ENCODE measurements at places on chromosomes 6 and 20.

DNA sequence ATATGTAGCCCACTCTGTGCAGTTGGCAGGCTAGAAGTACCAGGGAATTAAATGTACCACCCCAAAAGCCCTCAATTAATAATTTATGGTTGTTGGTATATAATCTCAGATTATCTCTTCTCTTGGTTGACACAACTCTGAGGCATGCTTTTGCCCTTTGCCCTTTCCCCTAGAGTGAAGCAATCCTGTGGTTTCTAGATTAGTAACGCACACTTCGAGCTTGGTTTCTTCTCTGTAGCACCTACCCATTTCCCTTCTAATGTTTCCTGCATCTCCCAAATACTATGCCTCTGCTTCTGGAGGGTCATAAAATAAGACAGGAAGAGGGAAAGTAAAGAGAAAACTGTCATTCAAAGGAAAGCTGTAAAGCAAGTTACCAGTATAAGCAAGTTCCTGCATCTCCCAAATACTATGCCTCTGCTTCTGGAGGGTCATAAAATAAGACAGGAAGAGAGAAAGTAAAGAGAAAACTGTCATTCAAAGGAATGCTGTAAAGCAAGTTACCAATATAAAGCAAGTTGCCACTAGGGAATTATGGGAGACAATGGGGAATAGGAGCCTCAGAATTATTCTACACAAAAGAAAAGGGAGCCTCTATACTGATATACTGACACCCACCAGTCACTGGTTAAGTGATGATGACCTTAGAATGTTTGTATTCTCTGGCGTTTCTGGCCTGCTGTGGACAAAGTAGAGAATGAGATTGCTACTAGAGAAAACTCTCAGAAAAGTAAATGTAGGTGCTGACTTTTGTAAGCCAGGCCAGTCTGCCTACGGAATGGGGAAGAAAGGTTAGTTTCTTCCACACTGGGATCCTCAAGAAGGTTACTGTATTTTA is 862.6 kb upstream of the MAN1A1 start:
- DNase-seq, result no peak

GRCh38 chr6:63635588-63636517 is at the start of gene PHF3:
Gene PHF3 (plus strand): TSS chr6:63635802. CDS start chr6:63646552, 10,750 bp downstream.
- DNase-seq, result peak; percentile 24

GRCh38 chr20:59940956-59941294 is 736 bp downstream of the FAM217B start:
- no peak for DNase-seq

DNA sequence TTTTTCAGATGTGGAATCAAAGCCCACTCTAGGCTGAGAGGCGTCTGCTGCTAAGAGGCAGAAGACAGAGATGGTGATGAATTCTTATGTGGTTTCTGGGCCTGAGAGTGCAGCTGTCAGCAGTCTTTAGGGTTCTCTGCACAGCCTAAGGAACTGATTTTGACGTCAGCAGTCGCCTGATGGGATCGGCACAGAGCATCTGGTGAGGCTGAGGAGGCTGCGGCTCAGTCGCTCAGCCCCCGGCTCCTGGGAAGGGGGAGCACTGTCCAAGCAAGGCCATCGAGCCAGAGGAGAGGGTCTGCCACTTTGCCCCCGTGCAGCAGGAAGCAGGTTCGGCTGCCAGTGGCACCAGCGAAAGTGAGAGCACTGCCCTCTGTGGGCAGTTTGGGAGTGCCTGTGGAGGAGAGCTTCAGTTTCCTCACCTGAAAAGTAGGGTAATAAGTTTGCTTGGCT is 92.5 kb downstream of the TCP11 start:
- no peak for DNase-seq

DNA sequence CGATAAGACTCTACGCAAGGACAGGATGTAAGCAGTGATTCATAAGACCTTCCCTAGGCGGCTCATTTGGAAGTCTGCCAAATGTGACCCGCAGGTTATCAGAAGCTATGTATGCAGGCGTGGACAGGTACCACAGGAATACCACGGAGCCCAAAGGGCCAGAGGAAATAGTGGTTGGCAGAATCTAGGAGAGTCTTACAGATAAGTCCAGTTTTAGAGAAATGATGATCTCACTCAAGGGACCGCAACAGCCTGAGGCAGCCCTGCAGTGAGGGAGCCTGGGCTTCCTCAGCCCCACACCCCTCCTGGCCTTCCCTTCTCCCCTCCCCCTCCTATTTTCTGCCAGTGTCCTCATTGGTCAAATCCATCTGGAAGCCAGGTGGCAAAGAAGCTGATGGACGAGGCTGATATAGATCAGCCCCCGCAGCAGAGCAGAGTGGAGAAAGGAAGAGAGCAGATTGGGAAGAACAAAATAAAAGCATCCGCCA is 110.6 kb downstream of the FNDC1 start:
- no peak for DNase-seq

DNA sequence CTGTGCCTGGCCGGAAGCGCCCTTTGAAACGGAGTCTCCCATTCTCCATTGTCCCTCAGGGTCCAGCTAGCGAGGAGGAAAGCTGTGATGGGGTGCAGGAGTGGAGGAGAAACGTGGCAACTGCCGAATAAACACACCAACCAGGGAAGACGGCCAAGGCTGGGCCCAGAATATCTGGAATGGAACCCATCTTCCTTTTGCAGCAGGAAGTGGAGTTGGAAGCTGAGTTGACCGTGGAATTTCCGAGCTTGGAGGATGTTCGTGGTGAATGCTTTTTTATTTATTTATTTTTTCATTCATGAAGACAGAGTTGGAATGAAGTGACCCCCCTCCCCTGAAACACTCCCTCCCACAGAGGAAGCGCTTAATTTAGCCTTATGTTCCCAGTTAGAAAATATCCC is 105.6 kb upstream of the RNF24 start:
- no peak for DNase-seq

DNA sequence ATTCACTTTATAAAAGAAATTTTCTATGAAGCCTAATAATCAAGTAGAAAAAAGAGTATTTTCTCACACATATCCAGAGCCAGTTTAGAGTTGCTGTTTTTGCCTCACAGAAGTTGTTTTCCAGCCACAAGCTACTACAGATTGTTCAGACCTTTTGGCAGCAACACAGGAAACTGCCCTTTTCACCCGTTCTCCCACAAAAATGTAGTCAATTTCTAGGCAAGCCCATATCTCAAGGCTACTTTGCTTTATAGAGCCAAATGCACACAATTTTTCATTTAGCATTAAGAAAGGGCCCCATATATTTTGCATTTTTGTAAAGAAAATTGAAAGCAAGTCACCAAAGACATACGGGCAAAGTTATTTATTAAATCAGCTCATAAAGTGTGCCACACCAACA is 49.5 kb downstream of the EPB41L2 start:
- no peak for DNase-seq

DNA sequence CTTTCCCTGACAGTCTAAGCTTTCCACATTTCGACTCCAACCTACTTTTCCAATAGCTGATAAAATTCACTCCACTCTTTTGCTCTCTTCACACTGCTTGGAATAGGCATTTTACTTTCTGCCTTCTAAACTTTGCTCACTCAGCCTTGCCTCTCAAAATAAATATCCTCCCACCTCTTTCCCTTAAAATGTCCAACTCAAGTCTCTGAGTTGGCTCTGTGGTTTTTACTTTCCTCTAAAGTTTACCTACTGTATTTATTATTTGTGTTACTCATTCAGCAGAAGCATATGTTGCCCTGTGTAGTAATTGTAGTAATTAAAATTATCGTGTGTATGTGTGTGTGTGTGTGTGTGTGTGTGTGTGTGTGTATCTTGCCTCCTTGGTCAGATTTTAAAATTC is 20.0 kb upstream of the CDYL start:
- DNase-seq, result no peak

- no peak for DNase-seq
Observed at GRCh38 chr20:11057624-11058023, 383.8 kb upstream of the JAG1 start.

GRCh38 chr20:34332262-34332920 is 29.2 kb upstream of the AHCY start:
- DNase-seq, result no peak

DNA sequence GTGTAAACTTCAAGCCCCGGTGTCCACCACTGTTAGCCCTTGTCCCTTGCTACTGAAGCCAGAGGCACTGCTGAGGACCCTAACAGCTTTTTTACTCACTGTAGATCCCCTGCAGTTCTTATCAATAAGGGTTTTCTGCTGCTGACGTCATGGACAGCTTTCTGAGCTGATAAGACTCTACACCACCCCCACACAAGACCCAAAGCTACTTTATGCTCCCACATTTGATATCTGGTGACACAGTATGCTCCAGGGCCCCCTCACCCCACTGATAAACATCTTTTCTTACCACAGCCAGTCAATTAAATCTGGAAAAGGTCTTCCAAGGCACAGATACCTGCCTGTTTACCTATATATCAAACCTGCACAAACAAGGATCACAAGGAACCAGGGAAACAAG is 65.3 kb downstream of the NUS1 start:
- no peak for DNase-seq

DNA sequence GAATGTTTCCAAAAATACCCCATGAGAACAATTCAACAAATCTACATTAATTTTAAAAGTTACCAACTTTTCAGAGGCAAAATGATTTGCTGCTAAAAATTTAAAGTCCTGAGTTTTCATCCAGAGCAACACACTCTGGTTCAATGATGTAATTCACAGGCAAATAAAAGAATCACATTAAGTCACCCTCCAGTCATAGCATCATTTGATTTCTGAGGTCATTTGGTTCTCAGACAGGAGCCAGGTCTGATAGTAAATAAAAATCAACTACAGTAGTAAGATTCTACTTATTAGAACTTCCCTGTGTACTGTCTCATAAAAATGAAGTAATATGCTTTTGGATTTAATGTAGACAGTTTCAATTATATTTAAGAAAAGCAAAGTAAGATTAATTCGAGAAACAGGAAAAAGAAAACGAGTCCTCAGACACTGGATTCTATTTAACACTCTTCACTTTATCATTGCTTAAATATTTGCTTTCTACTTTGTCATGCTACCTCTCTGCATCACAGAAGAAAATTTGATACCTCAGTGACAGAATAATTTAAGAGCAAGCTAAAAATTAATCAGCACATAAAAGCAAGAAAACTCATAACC is 25.8 kb downstream of the MAP7 start:
- no peak for DNase-seq

GRCh38 chr6:116616737-116617053 is 416 bp downstream of the RSPH4A start:
- no peak for DNase-seq
